Hippocampal formation (tissue), 2 donors: ENCODE measurements at places on chromosomes 3 and 15.

GRCh38 chr15:31597466-31597865 is 270.8 kb downstream of the KLF13 start:
- no peak for DNase-seq

DNA sequence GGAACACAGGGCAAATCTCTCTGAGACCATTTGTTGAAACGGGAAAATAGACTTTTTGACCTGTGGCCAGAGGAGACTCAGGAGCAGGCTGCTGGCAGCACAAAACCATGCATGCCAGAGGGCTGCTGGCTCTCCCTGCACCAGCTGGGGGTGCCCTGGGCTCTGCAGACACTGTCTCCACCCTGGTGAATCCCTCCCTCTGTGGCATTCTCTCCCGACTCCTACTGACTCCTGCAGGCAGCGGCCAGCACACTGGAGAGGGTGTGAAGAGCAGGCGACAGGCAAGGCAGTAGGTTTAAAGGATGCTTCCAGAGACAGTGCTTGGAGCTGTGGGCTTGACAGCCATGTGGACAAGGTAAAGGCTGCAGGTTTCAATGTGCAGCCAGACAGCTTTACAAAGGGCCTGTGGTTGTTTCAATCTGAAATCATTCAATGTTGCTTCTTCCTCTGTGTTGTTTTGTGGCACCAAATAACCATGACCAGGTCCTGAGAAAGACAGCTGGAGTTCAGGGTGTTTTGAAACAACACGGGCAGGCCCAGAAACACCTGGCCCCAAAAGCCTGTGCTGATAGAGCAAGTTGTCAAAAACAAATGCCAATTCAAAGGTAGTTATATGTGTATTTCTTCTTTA is 431.0 kb upstream of the ATP10A start:
- no peak for DNase-seq

- no peak for DNase-seq
These were observed 514.8 kb downstream of the EPHA3 start for GRCh38 chr3:89622063-89622700.

DNA sequence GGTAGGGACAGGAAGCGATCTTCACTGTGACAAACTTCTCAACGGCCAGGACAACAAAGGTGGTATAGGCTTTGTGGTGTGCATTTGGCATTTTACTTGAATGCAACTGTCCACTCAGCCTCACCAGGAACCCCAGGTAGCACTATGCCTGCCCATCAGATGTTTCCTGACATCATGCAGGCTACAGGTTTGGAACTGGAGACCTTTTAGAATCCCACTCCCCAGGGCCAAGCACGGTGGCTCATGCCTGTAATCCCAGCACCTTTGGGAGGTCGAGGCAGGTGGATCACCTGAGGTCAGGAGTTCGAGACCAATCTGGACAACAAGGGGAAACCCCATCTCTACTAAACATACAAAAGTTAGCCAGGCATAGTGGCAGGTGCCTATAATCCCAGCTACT is 9.6 kb downstream of the STARD5 start:
- DNase-seq = no peak

- DNase-seq = no peak
These were observed 53.6 kb upstream of the LRRFIP2 start for GRCh38 chr3:37227870-37228549.

- no peak for DNase-seq
These were observed 573.0 kb downstream of the RBMS3 start for GRCh38 chr3:29853841-29854397.

- DNase-seq = no peak
These were observed 1184.6 kb upstream of the EPHA6 start for GRCh38 chr3:95629802-95630201.

DNA sequence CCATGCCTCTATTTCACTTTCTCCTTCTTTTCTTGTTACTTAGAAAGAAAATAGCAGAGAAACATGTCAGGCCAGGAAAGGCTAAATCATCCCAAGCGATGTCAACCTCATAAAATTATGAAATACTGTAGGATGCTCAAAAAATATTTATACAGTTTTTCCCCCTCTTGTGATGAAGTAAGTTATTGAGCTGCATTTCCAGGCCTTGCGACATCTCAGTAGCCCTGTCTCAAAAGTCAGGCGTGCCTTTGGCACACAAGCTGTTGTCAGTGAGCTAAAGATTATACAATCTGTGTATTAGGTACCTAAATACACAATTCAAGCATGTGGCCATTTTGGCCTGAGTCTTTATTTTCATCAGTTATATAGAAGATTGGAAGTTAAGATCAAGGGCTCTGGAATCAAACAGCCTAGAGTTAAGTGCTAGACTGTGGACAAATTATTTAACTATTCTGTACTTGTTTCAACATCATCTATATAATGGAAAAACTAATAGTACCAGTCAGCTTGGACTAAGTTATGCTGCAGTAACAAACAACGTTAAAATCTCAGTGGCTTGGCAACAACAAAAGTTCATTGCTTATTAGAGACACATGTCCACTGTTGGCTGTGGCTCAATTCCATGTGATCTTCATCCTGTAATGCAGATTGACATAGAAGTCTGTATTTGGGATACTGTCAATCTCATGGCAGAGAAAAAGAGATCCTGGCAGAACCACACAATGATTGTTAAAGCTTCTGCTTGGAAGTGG is 406.4 kb upstream of the PROK2 start:
- no peak for DNase-seq

DNA sequence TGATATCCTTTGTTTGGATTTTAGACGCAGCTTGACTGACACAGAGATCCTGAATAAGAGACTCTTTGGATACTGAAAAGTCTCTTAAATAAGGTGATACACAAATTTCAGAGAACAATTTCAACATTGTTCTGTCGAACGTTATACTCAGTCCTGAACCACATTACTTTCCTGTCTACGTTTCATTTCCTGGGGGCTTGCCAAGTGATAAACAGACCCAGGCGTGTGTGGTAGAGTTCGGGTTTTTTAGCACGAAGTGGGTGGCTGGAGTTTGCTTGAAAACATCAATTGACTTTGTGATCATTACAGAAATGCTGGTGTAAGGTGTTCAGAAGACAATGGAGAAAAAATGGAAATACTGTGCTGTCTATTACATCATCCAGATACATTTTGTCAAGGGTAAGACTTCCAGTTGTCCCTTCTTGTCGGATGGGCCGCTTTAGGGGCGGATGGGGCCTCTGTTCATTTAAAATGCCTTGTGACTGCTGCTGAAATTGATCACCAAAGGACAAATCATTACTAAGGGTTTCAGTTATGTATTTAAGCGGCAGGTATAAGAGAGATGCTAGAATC is at the start of gene CD96:
Gene CD96, plus strand, starts transcription at position 287 of the 573 bp plus-strand sequence. Its CDS starts 52 bp downstream, at position 339.
- no peak for DNase-seq
